ENCODE measurements at places on chromosomes 4 and X. TPM values are rescaled to one million over a fixed set of nuclear protein-coding genes. Genes with fewer than 3 reads are reported as not detected.
A peak's percentile ranks its signal among the peaks of the same experiment; 100 is the strongest.

GRCh38 chrX:85622635-85623034, 243.2 kb upstream of the POF1B start:
- H3K4me3 ChIP-seq, result no peak overlapping the region
- H3K4me1 ChIP-seq, result no peaks in the 10 kb centered on the region
- H3K27me3 ChIP-seq, result no peaks in the 10 kb centered on the region
- no peaks in the 10 kb centered on the region for H3K36me3 ChIP-seq
- H3K27ac ChIP-seq, result no peak overlapping the region

The NEUROG2 gene
- 0.24 TPM for total RNA-seq

- H3K4me3 ChIP-seq, result no peak overlapping the region
- DNase-seq, result no peak
- no peaks in the 10 kb centered on the region for H3K4me1 ChIP-seq
- no peaks in the 10 kb centered on the region for H3K36me3 ChIP-seq
- no peak overlapping the region for H3K27ac ChIP-seq
Observed at GRCh38 chr4:123706973-123707372, 310.4 kb downstream of the SPRY1 start.

The TEX13B gene
- not detected for total RNA-seq

GRCh38 chrX:418927-419729, 32.4 kb upstream of the PPP2R3B start:
- no peaks in the 10 kb centered on the region for H3K27me3 ChIP-seq
- no peak for DNase-seq

DNA sequence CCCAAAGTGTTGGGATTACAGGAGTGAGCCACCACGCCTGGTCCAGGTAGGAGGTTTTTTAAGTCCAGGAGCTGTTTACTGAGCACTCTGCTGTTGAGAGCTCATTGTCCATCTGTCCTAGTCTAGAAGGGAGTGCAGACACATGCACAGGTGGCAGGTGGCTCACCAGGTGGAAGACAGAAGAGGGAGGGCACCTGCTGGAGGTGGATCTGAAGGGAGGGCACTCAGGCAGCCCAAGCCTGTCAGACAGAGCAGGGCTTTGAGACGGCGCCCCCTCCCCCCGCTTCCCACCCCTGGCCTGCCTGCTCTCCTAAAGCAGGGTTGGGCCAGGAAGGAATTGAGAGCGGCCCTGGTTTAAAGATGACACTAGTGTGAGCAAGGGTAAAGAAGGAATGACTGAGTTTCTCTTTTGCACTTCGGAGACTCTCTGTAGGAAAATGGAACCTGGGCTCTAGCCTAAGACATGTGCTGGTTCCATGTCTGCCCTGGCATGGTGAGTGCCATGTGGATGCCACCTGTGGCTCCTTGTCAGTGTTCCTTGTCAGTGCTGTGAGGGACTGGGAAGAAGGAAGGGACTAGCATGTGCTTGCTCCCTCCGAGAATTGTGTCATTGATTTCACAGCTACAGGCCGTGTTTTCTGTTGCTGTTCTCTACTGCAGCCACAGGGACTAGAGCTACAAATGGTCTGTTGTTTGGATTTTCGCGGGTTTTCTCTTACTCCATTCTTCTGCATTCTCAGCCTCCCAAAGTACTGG, 108.6 kb downstream of the TNIP2 start:
- H3K4me1 ChIP-seq, result no peaks in the 10 kb centered on the region
- H3K27me3 ChIP-seq, result no peaks in the 10 kb centered on the region
- no peak overlapping the region for H3K4me3 ChIP-seq
- H3K36me3 ChIP-seq, result peaks cover 39% of the 10 kb centered on the region
- H3K27ac ChIP-seq, result no peak overlapping the region
- DNase-seq, result no peak

- no peaks in the 10 kb centered on the region for H3K36me3 ChIP-seq
- no peak overlapping the region for H3K4me3 ChIP-seq
Observed at GRCh38 chr4:54548098-54548620, 109.6 kb upstream of the KIT start.

- no peaks in the 10 kb centered on the region for H3K36me3 ChIP-seq
- H3K27ac ChIP-seq, result no peak overlapping the region
- H3K4me3 ChIP-seq, result no peak overlapping the region
- DNase-seq, result no peak
- no peaks in the 10 kb centered on the region for H3K4me1 ChIP-seq
Observed at GRCh38 chr4:34181311-34181841, 2062.9 kb downstream of the ARAP2 start.

DNA sequence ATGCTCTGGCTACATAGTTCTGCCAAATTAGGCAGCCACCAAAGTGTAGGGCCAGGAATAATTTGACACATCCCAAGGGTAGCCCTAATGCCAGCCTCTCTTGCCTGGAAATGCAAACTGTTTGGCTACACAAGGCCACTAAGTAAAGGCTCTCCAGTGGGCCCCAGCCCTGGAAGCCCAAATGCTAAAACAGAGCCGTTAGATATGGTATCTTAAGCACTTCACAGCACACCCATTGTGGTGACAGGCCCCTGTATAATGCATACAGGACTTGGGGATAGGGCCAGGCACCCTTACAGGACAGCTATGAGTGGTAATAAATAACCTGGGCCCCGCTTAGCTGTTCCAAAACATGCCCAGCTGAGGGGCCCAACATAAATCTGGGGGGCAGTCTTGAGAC, 623.9 kb downstream of the BCOR start:
- no peaks in the 10 kb centered on the region for H3K27me3 ChIP-seq
- no peaks in the 10 kb centered on the region for H3K36me3 ChIP-seq
- no peak overlapping the region for H3K4me3 ChIP-seq
- no peak for DNase-seq
- H3K4me1 ChIP-seq, result peaks cover 49% of the 10 kb centered on the region

- no peaks in the 10 kb centered on the region for H3K36me3 ChIP-seq
- peaks cover 3% of the 10 kb centered on the region for H3K4me1 ChIP-seq
- H3K27me3 ChIP-seq, result no peaks in the 10 kb centered on the region
- H3K27ac ChIP-seq, result no peak overlapping the region
- no peak overlapping the region for H3K4me3 ChIP-seq
- no peak for DNase-seq
Observed at GRCh38 chr4:78360466-78360865, 191.1 kb upstream of the ANXA3 start.

The CSAG3 gene
- not detected for total RNA-seq

DNA sequence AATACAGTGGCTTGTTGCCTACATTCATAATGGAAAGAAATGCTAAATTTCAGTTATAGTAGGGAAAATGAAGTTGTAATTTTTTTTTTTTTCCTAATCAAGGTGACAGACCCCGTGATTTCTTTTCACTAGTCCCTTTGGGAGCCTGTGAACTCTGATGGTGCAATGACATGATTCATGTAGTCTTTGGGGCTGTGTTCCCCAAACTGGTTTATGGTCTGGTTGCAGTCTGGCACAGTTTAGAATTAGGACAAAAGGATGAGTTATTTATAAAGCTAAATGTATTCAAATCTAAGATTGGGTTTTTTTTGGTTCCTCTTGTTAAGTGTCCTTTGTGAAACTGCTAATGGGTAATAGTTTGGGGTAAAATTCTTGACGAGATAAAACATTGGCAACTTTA, 66.0 kb downstream of the REPS2 start:
- no peaks in the 10 kb centered on the region for H3K27me3 ChIP-seq
- H3K4me3 ChIP-seq, result no peak overlapping the region
- DNase-seq, result no peak
- H3K27ac ChIP-seq, result no peak overlapping the region
- H3K36me3 ChIP-seq, result no peaks in the 10 kb centered on the region
- H3K4me1 ChIP-seq, result peaks cover 8% of the 10 kb centered on the region

- H3K4me1 ChIP-seq, result peaks cover 23% of the 10 kb centered on the region
- peak overlapping the region; percentile 85 for H3K4me3 ChIP-seq
- no peaks in the 10 kb centered on the region for H3K27me3 ChIP-seq
- H3K27ac ChIP-seq, result peak overlapping the region; percentile 96
Observed at GRCh38 chr4:163166041-163166579, 580 bp downstream of the NAF1 start.

GRCh38 chr4:188078116-188078515, 31.3 kb downstream of the TRIML2 start:
- DNase-seq, result no peak
- H3K4me3 ChIP-seq, result no peak overlapping the region
- H3K4me1 ChIP-seq, result no peaks in the 10 kb centered on the region

DNA sequence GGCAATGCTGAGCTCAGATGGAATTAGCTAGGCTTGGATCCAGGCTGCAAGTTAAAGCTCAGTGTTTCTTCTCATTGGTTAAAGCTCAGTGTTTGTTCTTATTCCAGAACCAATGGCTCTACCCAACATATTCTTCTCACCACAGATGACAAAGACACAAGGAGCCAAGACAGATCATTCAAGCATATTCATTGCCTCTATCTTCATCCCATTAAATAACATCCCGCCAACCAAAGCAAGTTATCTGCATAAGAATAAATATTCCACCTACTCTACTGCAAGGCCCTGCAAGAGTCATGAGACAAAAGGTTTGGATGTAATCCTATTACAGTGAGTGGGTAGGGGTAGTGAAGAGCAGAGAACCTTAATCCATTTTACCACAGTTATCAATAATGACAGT, 766.5 kb downstream of the C4orf33 start:
- H3K4me3 ChIP-seq, result no peak overlapping the region
- H3K27me3 ChIP-seq, result no peaks in the 10 kb centered on the region
- DNase-seq, result no peak
- no peak overlapping the region for H3K27ac ChIP-seq
- H3K36me3 ChIP-seq, result no peaks in the 10 kb centered on the region

DNA sequence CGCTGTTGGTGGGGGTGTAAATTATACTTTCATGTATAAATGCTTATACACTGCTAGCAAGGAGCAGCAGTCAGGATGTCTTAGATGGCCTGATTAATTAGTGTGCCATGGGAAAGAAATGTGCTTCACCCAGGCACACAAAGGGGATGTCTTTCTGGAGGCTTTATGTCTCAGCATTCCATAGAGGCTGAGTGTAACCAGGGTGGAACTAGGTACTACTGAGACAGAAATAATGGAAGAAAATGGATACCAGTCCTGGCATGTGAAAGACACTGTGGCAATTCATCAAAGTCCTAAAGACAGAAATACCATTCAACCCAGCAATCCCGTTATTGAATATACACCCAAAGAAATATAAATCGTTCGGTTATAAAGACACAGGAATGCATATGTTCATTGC, 52.5 kb downstream of the PF4 start:
- no peak overlapping the region for H3K27ac ChIP-seq
- no peaks in the 10 kb centered on the region for H3K4me1 ChIP-seq
- DNase-seq, result no peak
- no peaks in the 10 kb centered on the region for H3K36me3 ChIP-seq

GRCh38 chr4:174753021-174753420, 76.0 kb downstream of the GLRA3 start:
- DNase-seq, result no peak
- no peak overlapping the region for H3K4me3 ChIP-seq
- no peaks in the 10 kb centered on the region for H3K27me3 ChIP-seq
- H3K36me3 ChIP-seq, result no peaks in the 10 kb centered on the region
- no peak overlapping the region for H3K27ac ChIP-seq

- H3K4me1 ChIP-seq, result peaks cover 9% of the 10 kb centered on the region
- H3K4me3 ChIP-seq, result no peak overlapping the region
- H3K36me3 ChIP-seq, result no peaks in the 10 kb centered on the region
- no peaks in the 10 kb centered on the region for H3K27me3 ChIP-seq
Observed at GRCh38 chrX:20378233-20378920, 111.7 kb upstream of the RPS6KA3 start.

The WDFY3 gene
- 59.0 TPM for total RNA-seq

The TIGD4 gene
- total RNA-seq, result 1.5 TPM

- no peaks in the 10 kb centered on the region for H3K4me1 ChIP-seq
- H3K27me3 ChIP-seq, result no peaks in the 10 kb centered on the region
- H3K27ac ChIP-seq, result no peak overlapping the region
- peak; percentile 5 for DNase-seq
- H3K36me3 ChIP-seq, result no peaks in the 10 kb centered on the region
- H3K4me3 ChIP-seq, result no peak overlapping the region
Observed at GRCh38 chr4:96736352-96736889, 896.5 kb downstream of the PDHA2 start.

DNA sequence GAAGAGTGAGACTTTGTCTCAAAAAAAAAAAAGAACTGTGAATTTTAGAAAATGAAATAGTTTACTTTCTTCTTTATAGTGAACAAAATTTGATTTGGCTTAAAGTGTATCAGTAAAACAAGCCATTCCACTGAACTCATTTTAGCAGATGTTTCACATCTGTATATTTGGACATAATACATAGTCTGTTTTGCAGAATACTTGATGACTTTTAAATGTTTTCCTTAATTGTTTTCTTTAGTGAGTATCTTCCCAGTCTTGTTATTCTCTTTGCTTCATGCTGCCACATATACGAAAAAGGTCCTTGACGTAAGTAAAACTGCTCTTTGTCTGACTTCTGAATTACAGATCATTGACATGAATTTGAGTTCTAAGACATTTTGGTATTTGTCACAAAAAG, 8.3 kb downstream of the TMEM33 start:
- H3K4me1 ChIP-seq, result no peaks in the 10 kb centered on the region
- H3K27me3 ChIP-seq, result no peaks in the 10 kb centered on the region
- H3K27ac ChIP-seq, result no peak overlapping the region
- peaks cover 47% of the 10 kb centered on the region for H3K36me3 ChIP-seq
- no peak for DNase-seq

DNA sequence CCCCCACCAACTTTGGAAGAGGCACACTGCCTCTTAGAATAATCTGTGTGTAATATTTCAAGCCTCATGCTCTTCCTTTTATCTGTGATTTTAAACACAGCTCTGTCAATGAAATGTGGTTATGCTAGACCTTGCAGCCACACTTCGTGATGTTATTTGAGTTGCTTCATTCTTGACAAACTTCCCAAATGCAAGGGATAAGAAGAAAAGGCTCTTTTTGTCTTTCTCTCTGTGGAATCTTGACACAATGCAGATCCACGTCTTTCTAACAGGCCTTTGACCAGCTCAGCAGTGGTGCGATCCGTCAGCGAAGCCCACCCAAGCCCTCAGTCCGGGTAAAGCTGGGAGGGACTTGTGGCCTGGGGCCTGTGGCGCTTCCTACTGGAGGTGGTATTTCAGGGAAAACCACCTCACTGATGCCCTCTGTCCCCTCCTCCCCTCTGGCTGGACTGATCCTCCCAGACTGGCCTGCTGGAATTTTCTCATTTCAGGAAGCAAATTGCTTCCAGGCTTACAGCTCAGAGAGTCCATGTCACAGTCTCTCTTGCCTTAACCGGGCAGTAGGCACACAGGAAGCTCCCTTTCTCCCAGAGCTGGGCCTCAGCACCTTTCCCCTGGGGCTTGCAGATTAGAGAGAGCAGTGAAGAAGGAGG, 19.5 kb upstream of the CCKAR start:
- H3K27ac ChIP-seq, result no peak overlapping the region
- H3K4me1 ChIP-seq, result no peaks in the 10 kb centered on the region
- no peaks in the 10 kb centered on the region for H3K36me3 ChIP-seq
- H3K27me3 ChIP-seq, result no peaks in the 10 kb centered on the region
- H3K4me3 ChIP-seq, result no peak overlapping the region
- peak; percentile 58 for DNase-seq

The MAGEB2 gene
- not detected for total RNA-seq
